Fibroblast of mammary gland (primary cell): ENCODE measurements at places on chromosomes 4 and X.
A peak's percentile ranks its signal among the peaks of the same experiment; 100 is the strongest.

DNA sequence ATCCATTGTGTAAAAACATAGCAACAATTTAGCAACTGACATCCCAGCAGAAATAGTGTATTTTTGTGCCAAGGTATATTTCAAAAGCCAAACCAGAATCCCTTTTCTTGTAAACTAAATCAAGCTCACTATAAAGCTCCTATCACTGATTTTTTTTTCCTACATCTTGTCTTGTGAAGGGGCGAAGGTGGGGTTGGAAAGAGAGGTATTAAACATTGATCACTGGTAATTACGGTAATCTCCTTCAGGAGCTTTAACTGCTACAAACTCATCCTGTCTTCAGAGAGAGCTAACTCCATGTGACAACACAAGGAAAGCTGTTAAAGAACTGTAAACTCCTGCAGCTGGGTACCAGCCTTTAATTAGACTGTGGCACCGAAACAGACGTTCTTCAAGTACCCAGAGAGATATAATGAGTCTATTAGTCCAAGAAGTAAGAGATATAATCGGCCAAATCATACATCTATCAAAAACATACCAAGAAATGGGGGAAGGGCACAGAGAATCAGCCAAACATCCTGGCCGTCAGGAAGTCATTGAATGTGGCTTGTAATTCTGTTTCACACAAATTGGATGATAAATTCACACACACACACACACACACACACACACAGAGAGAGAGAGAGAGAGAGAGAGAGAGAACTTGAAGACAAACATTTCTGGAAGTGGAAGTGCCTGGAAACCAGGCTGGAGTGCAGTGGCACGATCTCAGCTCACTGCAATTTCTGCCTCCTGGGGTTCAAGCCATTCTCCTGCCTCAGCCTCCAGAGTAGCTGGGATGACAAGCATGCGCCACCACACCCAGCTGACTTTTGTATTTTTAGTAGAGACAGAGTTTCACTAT lies 111.9 kb upstream of the PPARGC1A start:
- no peak for DNase-seq

- DNase-seq = peak; percentile 26
These were observed 5.7 kb downstream of the CSN1S1 start for GRCh38 chr4:69936566-69936965.

DNA sequence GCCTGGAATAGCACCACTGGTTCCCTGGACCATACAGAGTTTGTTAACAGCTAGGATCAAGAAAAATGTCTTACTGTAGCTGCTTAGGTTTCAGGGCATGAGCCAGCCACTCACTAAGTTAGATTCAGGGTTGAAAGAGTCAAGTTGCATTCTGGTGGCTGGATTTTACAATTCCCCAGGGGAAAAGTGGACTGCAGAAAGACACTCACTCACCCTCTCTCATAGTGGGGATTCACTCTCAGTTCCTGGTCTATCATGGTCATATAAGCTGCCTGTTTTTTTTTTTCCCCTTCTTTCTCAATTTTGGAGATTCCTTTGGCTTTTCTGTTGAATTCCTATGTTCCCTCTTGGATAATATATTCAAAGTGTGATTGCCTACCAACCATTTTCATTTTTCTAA lies 744.2 kb upstream of the GRIA3 start:
- no peak for DNase-seq

DNA sequence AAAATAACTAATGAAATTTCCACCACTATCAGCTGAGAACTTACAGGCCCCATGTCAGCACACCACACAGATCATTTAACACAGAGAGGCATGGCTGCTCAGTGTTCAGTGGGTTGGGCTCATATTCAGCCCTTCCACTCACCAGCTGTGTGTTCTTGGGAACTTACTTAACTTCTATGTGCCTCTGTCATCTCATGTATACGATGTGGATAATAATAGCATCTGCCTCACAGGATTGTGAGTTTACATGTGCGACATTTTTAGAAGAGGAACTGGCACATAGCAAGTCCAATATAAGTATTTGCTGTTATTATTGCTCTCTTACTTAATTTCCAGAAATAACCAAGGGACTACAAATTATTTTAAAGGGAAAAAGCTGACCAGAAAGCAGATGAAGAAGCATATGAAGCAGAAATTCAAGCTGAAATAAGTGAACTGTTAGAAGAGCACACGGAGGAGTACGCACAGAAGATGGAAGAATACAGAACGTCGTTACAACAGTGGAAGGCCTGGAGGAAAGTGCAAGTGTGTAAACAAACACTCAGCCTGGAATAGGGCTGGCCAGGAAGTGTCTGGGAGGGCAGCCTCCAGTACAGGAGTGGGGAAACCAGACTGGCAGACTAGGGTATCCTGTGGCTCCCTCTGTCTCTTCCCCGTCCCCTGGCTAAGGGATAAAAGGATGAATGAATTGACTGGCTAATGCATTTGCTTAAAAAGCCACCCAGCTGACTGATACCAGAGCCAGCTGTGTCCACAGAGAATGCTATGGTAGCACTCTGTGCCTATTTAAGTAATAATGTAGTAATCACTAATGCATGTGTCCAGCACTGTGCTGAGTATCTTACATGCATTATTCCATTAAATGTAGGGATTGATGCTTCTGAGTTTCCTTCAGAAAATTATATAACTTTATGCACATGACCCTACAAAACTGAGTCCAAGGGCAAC lies 67.1 kb downstream of the CC2D2A start:
- no peak for DNase-seq

- DNase-seq = no peak
These were observed 12.7 kb downstream of the IL1RAPL1 start for GRCh38 chrX:28599957-28600356.

GRCh38 chr4:158131027-158131426 lies 41.8 kb downstream of the GASK1B start:
- peak; percentile 90 for DNase-seq

DNA sequence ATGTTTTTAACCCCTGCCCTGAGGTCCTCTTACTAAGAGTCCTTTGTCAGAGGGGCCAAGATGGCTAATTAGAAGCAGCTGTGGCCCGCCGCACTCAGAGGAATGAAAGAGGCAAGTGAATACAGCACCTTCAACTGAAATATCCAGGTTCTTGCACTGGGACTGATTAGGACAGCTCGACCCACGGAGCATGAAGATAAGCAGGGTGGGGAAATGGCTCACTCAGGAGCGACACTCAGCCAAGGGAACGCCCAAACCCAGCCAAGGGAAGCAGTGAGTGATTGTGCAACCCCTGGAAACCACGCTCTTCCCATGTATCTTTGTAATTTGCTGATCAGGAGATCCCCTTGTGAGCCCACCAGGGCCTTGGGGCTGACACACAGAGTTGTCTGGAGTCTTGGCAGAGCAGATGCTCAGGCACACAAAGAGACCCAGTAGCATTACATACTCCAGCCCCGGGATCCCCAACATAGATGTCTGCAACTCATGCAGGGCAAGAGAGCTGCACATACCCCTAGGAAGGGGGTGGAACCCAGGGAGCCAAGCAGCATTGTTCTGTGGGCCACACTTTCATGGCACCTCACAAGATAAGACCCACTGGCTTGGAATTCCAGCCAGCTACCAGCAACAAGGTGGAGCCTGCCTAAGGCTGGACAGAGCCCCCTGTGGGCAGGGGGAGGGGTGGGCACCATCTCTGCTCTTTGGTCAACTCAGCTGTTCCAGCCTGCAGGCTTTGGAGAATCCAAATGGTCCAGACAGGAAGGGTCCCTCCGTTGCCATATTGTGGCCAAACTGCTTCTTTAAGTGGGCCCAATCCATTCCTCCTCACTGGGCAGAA lies 23.3 kb downstream of the F8A3 start:
- DNase-seq = peak; percentile 31

- no peak for DNase-seq
These were observed 121.8 kb downstream of the PTTG2 start for GRCh38 chr4:38082021-38082420.

DNA sequence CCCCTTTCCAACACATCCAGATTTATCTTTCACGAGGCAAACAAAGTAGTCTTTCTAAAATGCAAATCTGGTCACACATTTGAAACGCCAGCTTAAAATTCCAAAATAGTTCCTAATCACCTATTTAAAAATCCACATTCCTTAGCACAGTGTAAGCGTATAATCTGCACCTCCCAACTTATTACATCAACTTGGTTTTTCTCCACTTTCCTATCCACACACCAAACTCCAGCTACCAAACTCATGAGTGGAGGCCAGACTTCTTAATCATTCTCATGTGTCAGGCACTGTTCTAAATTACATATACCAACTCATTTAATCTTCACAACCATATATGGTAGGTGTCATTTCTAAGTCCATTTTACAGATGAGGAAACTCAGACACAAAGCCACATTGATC lies 33.8 kb downstream of the ENOX2 start:
- DNase-seq = no peak

DNA sequence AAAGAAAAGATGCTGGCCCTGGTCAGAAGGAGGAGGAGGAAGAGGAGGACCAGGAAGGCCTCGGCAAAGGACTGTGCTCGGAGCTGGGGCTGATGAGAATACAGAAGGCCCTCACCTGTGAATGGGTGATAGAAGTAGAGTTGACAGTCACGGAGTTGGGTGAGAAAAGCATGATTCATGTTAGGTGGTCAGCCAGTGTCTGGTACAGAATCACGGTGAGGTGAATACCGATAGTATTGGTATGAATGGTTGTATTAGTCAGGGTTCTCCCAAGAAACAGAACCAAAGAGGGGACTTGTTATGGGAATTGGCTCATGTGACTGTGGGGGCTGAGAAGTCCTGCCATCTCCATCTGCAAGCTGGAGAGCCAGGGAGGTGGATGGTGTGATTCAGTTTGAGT lies 32.5 kb upstream of the FAM156A start:
- DNase-seq = peak; percentile 10

GRCh38 chr4:39932776-39933402 lies 44.8 kb downstream of the PDS5A start:
- no peak for DNase-seq

DNA sequence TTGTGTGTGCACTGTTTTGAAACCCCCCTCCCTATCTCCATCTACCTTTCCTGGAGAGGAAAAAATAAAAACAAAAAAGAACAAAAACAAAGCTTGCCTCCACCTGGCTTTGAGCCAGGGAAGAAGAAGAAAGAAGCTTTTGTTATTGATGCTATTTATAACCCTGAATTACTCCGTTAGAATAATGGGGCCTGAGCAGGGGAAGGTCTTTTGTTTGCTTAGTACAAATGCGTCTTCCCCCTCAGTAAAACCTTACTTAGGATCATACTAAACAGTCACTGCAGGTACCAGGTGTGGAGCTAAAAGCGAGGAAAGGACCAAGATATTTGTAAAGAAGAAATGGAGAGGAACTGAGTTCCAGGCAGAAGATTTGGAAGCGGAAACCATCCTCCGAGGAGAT lies 352.1 kb downstream of the KCNIP4 start:
- no peak for DNase-seq

DNA sequence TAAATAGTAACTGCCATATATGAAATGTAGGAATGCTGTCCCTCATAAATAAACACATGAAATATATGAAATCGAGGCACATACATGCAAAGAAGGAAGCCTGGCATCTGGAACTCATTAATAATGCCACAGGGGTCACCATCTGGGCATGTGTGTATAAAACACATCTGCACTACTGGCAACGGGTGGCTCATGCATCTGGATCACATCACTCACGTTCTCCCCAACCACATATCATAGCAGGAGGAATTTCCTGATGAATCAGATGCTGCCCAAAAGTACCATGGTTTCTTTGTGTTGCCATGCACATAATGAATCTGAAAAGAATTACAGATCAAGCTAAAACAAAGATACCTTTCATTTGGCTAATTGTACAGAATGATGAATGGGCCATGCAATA lies 28.6 kb downstream of the RNF175 start:
- peak; percentile 97 for DNase-seq

- no peak for DNase-seq
These were observed 69.5 kb downstream of the PCDH19 start for GRCh38 chrX:100340491-100341141.

DNA sequence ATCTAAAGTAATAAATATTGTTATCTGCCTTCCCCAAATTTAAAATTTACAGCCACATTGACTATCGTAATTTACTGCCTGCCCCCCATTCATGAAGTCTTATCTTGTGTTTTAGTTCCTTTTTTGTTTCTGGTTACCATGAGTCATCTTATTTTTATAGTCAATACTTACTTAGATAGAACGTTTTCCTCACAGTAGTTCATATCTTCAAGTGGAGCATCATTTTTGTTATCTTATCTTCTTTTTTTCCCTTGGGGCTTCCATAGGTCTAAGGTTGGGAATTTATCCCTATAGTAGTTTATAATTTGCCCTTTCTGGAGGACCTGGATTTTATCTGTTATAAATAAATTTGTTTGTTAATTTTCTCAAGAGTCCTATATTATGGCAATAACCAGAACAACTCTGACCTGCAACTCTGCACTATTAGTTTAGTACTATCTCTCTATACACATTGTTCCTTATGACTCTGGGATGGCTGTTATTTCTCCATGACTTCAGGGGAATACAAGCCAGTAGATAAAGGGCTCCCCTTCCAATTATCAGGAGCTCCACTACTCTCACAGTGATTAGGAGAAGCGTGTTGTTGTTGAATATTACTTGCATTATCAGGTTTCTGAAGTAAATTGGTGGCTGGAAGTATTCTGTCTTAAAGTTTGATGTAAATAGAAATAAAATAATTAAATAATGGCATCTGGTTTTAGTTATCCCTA lies 330.6 kb downstream of the GALNTL6 start:
- no peak for DNase-seq

DNA sequence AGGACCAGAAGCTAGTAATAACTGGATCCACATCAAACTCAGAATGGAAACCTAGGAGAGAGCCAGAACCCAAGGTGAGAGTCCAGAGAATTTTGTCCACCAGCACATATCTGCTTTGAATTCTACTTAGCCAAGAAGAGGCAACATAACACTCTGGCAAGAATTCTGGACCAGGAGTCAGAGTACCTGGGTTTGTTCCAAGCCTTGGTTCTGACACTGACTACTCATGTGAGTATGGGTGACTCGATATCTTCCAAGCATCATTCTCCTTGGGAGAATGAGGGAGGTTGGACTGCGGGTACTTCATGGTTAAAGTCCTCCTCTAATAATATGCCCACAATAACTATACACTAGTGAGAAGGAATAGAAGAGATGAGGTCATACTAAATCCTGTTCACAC lies 144.0 kb upstream of the JADE1 start:
- DNase-seq = peak; percentile 51

DNA sequence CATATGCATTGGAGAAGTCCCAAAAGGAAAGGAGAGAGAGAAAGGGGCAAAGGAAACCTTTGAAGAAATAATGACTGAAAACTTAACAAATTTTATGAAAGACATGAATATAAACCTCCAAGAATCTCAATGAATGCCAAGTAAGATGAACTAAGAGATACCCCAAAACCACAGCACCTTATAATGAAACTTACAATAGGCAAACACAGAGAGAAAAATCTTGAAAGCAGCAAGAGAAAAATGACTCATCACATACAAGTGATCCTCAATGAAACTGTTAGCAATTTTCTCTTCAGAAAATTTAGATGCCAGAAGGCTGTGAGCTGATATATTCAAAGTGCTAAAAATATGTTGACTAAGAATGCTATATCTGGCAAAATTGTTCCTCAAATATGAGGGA lies 10.1 kb downstream of the SMIM10L2A start:
- DNase-seq = no peak

- no peak for DNase-seq
These were observed 20.1 kb upstream of the CXCR3 start for GRCh38 chrX:71638409-71638808.

GRCh38 chr4:112910109-112910736 lies 139.2 kb upstream of the ANK2 start:
- DNase-seq = peak; percentile 73

GRCh38 chr4:48698029-48698971 lies 81.8 kb downstream of the FRYL start:
- peak; percentile 91 for DNase-seq
